ENCODE measurements at places on chromosomes 7 and 10.

DNA sequence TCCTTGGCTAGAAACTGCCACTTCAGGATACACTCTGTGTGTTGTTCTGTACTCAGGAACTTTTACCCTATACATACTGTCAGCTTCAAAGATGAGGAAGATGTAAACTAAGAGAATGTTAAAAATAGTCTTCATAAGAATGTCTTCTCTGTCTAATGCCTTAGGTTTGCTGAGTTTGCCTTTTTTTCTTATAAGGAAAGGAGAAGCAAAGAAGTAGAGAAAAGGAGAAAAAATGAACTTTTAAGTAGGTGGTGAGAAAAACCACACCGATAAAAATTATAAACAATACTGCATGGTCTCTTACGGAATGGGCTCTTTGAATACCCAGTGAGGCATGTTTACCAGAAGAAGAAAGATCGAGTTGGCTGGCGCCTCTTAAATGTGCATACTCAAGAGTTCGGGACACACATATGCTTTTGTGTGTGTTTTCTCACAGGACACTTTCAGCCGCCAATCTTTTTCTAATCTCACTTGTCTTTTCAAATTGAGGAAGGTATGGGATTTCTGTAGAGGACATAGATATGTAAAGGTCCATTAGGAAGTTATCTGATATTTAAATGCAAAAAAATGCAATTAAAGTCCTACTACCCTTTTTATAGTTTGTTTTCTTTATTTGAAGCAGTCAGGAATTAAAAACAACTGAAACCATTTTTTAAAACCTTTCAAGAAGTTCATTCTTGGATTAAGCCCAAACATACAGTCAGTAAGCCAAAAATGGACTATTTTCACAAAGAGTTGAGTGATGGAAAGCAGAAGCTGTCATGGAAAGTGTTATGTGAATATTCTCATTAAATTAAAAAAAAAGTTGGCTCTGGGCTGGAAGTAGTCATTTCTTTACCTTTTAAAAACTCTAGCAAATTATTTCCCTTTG is 100.6 kb upstream of the MDFIC start:
- no peak for DNase-seq

DNA sequence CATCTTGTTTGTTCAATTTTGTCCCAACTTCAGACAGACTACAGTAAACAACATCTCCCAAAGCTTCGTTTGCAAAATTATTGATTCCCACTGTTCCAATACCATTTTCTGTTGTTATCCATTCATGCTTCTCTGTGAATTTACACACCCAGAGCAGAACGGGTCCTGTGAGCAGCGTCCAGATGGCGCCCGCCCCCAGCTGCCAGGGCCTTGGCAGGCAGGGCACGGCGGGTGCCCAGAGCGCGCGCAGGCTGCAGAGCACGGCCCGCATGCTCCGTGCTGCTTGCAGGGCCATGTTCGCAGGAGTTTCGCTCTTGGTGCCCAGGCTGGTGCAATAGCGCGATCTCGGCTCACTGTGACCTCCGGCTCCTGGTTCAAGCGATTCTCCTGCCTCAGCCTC is 32.5 kb upstream of the SEPTIN7 start:
- DNase-seq = no peak

- no peak for DNase-seq
These were observed 142.9 kb downstream of the EMX2 start for GRCh38 chr10:117685431-117685830.

DNA sequence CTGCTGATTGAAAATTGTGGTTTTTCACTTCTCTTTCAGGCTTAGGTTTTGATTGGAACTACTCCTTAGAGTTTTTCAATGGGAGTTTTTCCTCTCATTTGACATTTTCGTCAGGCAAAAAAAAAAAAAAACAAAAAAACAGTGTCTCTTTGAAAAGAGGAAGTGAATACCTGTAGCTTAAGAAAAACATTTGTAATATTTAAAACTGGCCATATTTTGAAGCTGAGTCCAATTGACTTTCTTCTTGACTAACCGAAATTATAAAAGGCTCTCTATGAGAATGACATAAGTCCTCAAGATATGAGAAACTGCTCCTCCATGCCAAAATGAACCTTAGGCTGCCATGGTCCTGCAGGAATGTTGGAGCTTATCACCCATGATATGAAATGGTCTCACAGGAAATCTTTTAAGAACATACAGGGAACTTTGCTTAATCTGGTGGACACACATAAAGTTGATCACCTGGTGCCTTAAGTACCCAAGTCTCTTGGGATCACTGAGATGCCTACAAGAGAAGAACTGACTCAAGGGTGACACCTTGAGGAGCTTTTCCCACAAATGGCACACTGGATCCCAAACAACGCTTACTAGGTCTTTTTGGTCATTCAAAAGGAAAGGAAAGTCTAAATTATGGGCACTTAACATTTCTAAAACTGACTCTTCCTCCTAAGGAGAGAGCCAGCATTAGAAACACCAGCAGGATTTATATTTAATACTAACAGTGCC is 263.4 kb downstream of the CDC14C start:
- no peak for DNase-seq

GRCh38 chr7:43384616-43385308 is 198.1 kb upstream of the STK17A start:
- no peak for DNase-seq

- peak; percentile 10 for DNase-seq
These were observed 10.8 kb downstream of the GIMAP6 start for GRCh38 chr7:150621376-150621775.

- DNase-seq = no peak
These were observed 131.6 kb upstream of the KLF14 start for GRCh38 chr7:130865408-130866236.

DNA sequence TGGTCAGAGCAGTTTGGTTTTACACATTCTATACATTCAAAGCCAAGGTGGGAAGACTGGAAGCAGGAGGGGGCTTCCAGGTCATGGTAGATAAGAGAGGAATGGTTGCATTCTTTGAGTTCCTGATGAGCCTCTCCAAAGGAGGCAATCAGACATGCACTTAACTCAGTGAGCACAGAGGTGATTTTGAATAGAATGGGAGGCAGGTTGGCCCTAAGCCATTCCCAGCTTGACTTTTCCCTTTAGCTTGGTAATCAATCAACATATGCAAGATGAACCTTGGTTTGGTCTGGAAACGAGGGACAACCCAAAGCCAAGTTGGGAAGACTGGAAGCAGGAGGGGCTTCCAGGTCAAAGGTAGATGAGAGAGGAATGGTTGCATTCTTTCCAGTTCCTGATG is 31.4 kb downstream of the TCERG1L start:
- no peak for DNase-seq

- no peak for DNase-seq
These were observed 35.3 kb downstream of the SAMD8 start for GRCh38 chr10:75146780-75147179.

DNA sequence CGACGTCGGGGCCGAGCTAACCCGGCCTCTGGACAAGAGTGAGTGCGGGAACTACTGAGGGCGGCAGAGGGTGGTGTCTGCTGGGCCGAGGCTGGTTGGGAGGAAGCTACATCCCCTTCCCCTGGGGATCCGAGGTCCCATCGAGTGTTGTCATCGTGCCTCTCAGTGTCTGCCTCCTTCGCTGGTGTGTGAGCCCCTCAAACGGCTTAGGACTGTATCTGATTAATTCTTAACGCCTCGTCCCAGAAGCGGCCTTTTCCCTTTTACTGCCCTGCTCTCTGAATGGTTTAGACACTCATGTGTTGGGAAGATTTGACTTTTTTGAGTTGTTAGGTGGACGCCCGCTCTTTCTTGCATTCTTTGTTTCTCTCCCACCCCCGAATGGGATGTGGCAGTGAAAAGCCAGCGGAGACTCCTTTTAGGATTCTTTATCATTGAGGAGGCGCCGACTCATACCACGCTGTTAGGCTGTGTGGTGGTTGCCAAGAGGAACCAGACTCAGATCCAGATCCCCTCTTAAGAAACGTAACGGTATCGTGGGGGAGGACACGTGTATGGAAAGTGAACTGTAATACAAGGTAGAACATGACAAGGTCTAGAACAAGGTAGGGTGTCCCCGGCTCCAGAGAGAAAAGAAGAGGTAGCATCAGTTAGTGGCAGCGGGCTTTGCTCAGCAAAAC is 631 bp downstream of the SUPV3L1 start:
- DNase-seq = no peak

- no peak for DNase-seq
These were observed 1048.2 kb upstream of the AUTS2 start for GRCh38 chr7:68550027-68550426.

- DNase-seq = no peak
These were observed 9.0 kb downstream of the FAM204A start for GRCh38 chr10:118332948-118333710.

DNA sequence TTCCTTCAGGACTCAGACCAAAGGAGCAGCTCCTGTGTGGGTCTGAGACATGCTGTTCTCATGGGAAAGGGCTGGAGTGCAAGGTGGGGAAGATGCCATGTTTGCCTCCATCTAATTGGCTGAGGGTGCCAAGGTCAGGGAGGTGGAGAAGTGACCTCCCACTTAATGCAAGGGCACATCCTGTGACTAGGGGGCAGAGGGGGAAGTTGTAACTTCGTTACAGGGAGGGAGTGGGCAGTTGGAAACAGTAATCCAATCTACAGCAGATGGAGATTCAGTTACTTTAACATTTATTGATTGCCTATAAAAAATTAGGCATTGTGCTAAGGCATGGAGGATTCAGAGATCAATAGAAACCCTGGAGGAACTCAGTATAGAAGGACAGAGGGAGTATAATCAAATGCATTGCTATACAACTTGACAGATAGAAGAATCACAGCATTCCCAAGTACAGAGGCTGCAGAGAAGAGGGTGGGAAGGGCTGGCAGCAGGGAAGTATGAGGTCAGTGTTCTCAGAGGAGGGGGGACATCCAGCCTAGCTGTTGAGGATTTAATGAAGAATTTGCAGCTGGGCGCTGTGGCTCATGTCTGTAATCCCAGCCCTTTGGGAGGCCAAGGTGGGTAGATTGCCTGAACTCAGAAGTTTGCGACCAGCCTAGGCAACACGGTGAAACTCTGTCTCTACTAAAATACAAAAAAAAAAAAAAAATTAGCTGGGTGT is 75.9 kb downstream of the CCNY start:
- DNase-seq = no peak

GRCh38 chr7:138458576-138459412 is 1.3 kb upstream of the TRIM24 start:
- no peak for DNase-seq

GRCh38 chr10:124059551-124059950 is 33.8 kb downstream of the CHST15 start:
- no peak for DNase-seq

DNA sequence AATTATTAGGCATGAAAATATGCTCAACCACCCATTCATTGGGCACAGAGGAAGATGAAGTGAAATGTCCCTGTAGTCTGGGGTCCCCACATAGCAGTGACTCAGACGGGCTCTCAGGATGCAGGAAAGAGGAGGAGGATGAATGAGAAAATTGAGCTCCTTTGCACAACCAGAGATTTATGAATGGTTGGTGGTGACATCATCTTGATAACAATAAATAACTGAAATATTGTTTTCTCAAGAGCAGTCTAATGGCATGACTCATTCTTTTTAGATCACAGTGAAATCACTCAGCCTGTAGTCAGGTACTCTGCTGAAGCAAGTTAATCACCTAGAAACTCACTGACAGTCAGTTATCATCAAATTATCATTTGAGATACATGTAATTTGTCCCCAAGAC is 254.1 kb downstream of the RELN start:
- no peak for DNase-seq

GRCh38 chr7:6286486-6286885 is 14.1 kb upstream of the CYTH3 start:
- no peak for DNase-seq

DNA sequence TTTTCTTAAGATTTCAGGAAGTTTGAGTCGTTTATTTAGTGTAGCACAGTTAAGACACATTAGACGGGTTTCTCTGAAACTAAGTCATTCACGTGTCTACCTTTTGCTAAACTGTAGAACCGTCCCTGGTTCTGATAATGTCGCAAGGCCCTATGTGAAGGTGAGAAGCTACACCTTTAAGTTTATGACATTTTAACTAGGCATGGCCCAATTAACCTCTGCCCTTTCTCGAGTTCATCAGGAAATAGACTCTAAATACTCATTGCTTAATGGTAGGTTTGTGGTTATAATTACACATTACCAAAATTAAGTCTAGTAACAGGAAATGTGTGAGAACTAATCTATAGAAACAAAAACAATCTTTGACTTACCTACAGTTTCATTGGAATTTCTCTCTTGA is 126.6 kb upstream of the FZD8 start:
- DNase-seq = no peak

GRCh38 chr10:20984662-20985061 is 87.6 kb upstream of the NEBL start:
- DNase-seq = no peak

DNA sequence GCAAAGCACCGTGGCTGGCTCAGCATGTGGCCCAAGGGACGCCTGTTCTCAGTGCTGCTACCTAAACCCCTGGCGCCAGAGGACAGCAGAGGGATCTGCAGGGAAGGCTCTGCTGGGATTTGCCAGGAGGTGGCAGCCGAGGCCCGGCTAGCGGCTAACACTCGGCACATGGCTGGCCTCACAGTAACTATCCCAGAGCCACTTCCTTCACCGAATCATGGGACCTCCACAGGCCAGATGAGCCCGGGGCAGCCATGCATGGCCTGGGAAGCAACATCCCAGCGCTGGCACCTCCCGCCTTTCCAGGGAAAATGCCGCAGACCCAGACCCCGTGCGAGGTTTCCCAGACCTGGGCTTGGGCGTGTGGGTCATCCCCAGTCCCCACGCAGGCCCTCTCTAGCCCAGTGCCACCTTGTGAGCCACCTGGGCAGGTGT is 36.4 kb downstream of the DPYSL4 start:
- peak; percentile 90 for DNase-seq

DNA sequence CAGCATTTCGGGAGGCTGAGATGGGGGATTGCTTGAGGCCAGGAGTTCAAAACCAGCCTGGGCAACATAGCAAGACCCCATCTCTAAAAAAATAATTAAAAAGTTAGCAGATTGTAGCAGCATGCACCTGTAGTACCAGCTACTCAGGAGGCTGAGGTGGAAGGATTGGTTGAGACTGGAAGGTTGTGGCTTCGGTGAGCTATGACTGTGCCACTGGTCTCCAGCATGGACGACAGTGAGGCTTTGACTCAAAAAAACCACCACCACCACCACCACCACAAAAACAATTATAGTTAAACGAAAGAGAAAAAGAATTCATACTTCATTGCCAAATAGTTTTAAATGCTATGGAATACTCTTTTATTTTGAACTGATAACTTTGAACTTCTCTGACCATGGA is 63.4 kb downstream of the VTI1A start:
- no peak for DNase-seq

DNA sequence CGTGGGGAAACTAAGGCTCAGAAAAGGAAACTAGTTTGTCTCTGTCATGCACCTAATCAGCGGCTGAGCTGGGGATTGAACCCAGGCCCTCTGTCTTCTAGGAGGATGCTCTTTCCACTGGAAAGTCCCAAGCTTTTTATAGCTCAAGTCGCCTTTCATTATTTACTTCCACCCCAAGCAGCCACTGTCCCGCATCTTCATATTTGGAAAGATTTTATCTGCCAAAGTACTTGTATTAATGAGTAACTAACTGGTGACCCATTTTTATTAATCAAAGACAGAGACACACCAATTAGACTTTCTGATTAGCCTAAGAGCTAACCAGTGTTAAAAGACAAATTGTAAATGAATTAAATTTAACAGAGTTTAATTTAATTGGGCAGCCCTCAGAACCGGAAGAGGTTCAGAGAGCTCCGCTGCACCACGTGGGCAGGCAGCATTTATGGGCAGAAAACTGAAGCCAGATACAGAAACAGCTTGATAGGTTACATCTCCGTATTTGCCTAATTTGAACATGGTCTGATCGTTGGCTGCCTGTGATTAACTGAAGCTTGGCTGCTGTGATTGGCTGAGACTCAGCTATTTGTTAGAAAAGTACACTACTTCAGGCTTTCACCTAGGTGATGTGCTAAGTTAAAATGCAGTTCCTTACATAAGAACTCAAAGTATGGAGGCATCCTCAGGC is 78.5 kb upstream of the PDCD4 start:
- no peak for DNase-seq
